NCI-H1048 (cell line): ENCODE measurements at places on chromosomes 2 and 18.

DNA sequence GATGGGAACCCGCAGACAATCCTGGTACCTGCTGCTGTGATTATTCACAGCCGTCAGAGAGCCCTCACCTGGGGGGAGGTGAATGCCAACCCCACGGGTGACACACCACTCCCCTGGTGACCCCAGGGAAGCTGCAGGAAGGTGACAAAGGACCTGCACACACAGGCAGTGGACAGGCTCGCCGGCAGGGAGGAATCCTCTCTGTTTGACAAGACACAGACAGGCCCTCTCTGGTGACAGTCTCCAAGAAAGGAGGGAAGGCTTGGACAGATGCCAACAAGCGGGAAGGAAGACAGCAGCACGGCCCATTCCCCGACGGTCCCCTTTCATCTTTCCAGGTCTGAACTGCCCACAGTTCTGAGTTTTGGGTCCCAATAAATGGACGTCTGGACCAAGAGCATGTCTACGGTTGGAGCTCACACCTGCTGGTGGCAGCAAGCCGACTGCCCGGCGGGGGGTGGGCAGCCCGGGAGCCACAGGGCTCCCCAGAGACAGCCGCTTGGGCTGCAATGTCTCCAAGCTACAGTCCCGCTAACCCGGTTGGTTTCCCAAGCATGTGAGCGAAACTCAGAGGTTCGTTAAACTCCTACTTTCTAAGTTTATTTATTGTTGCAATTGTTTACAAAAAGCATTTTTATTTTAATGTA, 31.8 kb downstream of the HDAC4 start:
- DNase-seq = no peak

DNA sequence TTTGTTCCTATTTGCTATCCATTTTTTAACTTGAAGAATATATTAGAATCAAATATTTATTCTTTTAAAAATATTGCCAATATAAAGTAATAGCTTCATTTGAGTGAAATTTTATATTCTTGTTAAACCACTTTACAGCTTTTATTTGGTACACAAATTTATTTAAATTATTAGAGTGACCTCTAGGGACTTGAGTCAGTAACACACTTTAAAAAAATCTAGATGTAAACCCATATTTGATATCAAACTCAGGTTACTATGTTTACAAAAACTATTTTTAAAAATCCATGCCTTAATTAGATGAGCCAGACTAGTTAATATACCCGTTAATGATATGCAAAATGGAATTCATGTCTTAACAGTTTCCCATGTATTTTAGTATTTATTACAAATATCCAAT, 134.6 kb downstream of the MAP4K4 start:
- no peak for DNase-seq

GRCh38 chr2:70679259-70679658, 88.7 kb downstream of the ADD2 start:
- DNase-seq = no peak

- DNase-seq = no peak
Measured at GRCh38 chr18:80253871-80254492, 6.7 kb upstream of the PARD6G start.

DNA sequence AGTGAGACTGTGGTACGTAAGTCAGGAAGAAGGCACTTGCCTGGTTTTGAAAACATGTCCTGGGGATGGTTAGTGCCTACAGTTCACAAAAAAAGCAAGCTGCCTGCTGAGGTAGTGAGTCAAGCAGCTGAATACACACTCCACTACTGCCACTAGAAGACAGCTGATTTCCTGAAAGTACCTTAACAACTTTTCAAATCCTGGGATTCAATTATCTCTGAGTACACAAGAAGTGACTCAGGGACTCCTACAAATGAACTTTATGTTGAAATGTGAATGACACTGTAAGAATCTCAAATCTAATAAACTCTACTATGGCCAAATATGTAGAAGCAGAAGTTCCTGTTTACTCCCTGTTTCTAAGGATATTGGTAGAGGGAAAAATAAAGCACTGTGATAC, 58.0 kb upstream of the ARL5A start:
- DNase-seq = no peak

DNA sequence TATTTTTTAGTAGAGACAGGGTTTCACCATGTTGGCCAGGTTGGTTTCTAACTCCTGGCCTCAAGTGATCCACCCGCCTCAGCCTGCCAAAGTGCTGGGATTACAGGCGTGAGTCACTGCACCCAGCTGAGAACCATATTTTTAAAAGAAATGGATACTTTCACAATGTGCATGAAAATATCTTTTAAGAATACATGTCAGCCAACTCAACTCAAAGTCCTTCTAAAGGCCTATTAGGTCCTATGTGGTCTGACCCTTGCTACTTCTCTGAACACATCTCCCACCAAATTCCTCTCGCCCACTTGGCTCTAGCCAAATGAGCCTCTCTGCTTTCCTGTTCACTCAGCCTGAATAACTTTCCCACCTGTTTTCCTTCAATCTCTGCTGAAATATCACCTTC, 119.6 kb downstream of the MTX2 start:
- no peak for DNase-seq

DNA sequence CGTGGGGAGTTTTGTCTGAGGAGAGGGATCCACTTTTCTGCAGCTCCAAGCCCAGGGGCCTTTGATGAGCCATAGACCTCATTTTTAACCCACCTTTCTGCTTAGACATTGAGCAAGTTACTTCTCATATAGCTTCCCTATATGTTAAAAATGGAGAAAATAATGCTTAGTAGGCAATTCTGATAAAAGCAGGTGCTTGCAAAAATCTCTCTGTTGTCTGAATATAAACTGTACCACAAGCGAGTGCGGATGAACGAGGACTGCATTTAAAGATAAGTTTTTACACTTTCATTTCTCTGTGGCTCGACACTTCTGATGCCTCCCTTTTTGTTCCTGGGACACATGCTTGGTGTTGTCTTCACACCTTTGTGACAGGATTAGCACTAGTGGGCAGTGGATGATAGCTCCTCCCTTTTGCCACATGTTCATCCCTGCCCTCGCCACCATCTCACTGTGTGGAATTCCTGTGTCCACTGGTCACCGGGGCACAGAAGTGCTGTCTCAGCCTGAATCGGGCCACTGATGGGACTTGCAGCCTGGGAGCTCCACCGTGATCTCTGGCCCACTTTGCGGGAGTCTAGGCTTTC, 1.6 kb downstream of the TYMS start:
- no peak for DNase-seq

GRCh38 chr18:79765491-79766245, 32.1 kb upstream of the KCNG2 start:
- DNase-seq = no peak

DNA sequence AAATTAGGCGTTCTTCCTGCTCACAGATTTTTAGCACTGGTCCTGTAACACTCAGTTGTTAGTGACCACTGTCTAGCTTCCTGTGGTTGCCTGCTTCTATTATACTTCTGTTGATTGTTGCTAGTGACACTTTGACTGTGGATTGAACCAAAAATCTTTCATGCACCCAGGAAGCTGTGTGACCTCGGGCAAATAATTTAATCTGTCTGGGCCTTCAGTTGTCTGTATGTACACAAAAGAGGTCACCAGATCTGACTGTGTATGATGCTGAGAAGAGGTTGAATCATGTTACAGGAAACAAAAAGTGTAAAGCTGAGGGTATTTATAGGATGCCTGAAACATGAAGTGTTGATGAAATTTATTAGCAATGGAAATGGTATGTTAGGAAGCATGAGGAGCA, 12.7 kb downstream of the ICOS start:
- no peak for DNase-seq

GRCh38 chr18:51193621-51194287, 3.7 kb downstream of the MEX3C start:
- no peak for DNase-seq

GRCh38 chr18:213966-214365, 53.9 kb downstream of the THOC1 start:
- DNase-seq = no peak

DNA sequence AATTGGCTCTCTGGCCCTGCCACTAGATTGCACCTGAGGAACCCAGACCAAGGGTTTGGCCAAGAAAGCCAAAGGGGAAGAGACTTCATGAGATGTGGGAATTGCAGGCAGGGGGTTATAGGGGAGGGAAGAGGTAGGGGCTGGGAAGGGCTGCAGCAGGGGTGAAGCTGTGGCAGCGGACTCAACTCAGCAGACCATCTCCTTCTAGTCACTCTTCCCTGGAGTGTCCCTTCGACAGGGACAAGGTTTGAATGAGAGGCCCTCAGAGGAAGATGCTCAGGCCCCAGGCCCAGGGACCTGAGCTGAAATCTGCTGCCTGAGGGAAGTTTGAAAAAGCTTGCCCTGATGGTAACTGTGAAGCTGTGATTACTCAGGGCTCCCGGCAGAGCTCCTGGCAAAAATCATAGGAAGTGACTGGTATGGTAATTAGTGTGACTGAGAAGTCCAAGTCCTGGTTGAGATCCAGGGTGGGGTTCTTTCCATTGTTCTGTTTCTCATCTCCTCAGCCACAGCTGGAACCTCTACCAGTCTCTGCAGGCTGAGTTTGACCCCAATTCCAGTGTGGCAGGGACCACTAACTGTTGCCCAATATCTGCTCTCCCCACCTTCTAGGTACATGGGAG, 300.9 kb downstream of the CYP26B1 start:
- no peak for DNase-seq

- no peak for DNase-seq
Measured at GRCh38 chr18:6591491-6591890, 138.0 kb upstream of the ARHGAP28 start.

DNA sequence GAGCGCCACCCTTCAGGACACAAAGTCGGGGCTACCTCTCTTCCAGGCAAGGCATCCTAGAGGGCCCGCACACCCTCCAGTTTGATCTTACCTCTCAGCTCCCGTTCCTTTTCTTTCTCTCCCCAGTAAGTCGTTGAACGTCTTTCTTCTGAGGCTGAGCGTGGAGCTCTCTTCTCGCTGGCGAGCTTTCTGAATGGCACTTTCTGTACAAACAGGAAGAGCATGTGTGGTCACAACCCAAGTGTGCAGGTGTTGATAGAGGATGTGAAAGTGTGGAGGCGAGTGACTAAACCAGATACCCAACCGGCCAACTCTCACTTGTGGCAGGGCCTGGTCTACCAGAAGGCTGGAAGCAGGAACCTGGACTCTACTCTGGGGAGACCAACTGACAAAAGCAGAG, at the start of gene AFF3:
AFF3 (minus strand) TSS at position 198 of the 400 bp plus-strand sequence. CDS start 38,136 bp downstream, outside the sequence.
- no peak for DNase-seq

- no peak for DNase-seq
Measured at GRCh38 chr2:196399096-196399495, 227.7 kb upstream of the STK17B start.

DNA sequence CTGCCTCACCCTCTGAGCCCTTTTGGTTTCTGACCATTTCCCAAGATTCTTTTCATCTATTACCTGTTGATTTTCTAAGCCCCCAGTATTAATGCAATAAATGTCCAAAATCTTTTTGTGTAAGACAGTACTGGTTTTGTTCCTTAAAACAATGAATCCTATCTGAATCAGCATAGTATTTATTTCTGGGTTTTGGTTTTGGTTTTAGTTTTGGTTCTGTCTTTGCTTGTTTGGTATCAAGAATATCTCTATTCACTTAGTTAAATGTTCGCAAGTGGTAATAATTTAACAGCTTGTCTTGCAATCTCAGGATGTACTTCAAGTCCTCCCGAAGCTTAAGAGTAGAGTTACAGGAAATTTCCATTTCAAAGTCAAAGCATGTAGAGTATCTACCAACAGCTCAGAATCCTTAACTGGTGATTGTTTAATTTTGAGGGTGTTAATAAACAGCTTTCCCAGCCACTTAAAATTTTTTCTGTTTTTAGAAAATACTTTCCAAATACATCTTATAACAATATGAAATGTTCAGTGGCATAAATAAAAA, 67.7 kb upstream of the NEDD4L start:
- no peak for DNase-seq

DNA sequence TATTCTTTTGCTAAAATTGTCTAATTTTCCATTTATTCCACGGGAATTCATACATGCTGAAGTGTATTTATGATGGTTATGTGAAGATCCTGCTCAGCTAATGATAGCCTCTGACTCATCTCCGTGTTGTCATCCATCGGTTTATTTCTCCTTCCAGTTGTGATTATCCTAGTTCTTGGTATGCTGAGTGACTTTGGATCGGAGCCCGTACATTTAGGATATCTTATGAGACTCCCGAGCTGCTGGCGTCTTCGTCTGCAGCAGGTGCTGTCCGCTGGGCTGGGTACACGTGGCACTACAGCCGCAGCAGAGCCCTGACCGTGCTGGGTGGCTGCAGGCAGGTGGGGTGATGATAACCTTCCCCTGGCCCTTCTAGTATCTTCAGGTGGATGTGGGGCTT, 40.1 kb upstream of the GALR1 start:
- no peak for DNase-seq

DNA sequence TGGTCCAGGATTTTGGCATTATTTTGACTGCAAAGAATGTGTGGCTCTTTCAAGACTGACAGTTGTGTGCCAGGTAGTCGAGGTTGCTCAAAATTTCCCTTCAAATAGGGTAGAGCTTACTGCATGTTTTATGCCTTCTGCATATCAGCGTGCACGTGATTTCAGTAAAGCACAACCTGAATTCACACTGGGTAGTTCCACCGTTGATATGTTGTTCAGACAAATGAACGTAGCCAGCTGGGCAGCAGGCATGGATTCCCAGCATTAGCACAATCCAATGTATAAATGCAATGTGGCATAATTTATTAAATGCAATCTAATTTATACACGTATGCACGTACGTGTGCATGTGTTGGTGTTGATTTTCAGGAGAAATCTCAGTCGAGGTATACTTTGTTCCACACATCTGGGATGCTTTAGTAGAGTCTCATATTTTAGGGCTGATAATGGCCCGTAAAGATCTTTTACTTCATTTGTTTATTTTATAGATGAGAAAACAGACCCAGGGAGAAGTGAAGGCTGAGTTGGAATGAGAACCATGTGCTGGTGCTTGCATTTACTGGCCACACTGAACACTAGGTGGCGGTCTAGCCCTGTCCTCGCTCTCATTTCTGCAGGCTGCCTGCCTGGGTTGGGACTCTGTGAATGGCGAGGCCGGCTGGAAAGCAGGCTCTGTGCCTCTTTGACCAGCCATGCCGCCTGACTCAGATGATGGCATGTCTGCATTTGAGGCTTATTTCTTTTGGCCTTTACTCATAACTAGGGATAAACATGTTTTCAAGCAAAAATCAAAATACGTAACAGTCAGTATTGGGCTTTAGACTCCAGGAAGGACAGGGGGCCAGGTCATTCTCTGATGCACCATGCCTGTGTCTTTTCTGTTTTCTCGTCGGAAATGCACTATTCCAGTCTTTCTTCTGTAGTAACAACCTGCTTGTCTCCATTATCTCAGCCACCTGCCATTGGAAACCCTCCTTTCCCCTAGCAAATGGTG, 120.4 kb downstream of the RNF144A start:
- peak; percentile 13 for DNase-seq
